ENCODE measurements at places on chromosomes 16 and 17.

DNA sequence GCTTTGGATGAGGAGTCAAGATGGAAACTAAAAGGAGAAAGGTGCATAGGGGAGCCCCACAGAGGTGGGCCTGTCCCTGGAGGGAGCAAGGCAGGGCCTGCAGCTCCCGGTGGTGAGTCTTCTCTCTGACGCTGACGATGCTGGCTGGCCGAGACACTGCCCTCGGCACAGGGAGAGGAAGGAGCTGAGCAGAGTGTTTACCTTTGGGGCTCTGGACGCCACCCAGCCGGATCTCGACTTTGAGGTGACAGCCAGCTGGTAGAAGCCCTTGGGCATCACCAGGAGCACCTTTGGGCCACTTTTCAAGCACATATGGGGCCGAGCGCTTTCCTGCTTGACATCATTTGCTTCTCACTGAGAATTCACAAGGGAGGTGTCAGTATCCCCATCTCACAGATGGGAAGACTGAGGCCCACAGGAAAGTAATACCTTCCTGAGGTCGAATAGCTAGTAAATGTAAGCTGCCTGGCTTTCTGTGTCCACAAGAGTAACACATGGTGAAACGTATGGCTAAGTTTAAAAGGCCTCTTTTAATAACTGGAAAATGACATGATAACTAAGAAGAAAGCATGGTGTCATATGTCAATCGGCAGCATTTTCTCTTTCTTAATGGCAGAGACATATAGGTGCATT is 294.3 kb upstream of the TNRC6C start:
- no peak for DNase-seq

DNA sequence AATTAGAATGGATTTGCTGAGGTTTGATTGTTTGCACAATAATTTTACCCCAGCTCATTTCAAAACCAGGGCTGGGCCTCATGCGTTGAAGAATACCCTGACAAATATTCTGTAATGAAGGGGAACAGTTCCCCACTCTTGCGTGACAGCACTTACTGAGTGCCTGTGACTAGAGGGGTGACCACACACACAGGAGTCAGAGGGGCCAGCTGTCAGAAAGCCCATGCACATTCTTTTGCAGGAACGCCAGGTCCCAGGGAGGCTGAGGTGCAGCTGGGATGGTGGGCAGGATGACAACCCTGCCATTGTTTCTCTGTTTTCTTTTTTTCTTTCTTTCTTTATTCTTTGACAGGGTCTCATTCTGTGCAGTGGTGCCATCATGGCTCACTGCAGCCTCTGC is 44.6 kb downstream of the SMPD3 start:
- DNase-seq, result no peak

DNA sequence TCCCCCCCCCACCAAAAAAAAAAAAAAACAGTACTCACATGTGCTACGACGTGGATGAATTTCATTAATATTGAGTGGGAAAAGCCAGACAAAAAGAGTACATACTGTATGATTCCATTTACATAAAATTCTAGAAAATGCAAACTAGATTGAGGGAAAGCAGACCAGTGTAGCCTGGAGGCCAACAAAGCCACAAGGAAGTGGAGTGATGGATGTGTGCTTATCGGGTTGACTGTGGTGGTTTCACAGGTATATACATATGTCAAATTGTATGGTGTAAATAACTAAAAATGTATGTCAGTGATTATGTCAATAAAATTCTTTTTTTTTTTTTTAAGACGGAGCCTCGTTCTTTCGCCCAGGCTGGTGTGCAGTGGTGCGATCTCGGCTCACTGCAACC is 1.9 kb upstream of the PLD6 start:
- no peak for DNase-seq

DNA sequence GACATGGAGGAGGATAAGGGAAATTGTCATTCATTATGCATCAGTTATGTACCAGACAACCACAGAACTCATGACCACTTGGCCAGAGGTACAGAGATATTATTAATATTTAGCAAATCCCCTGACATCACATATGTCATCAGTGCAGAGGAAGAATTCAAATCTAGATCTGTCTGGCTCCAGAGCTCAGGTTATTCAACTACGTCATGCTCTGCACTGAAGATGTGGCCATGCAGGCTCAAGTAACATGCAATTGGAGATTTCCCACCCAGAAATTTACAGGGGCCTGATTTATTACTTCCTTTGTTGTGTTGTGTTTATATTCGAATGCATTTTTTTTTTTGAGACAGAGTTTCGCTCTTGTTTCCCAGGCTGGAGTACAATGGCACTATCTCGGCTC is 224.3 kb downstream of the HS3ST4 start:
- no peak for DNase-seq

DNA sequence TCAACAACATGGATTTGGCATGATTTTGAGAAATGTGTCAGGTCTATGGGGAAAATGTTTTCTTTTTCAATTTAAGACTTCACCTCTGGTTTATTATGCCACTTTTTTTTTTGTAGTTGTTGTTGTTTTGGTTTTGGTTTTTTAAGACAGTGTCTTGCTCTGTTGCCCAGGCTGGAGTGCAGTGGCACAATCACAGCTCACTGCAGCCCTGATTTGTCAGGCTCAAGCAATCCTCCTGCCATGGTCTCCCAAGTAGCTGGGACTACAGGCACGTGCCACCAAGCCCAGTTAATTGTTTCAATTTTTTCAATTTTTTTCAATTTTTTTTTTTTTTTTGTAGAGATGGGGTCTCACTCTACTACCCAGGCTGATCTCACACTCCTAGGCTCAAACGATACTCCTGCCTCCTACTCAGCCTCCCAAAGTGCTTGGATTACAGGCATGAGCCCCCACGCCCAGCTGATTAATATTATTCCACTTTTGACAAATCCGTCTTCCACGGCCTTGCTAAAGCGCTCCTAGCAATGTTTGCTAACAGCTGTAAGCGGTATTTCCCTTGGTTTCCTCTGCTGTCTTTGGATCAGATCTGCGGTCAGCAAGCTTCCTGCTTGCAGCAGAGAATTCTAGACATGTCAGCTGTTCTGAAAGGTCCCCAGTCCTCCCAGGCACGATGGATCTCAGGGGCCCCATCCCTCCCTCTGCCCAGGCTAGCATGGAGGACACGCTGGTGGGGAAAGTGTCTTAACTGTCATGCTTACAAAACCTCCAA is 7.0 kb upstream of the MILR1 start:
- DNase-seq, result no peak

DNA sequence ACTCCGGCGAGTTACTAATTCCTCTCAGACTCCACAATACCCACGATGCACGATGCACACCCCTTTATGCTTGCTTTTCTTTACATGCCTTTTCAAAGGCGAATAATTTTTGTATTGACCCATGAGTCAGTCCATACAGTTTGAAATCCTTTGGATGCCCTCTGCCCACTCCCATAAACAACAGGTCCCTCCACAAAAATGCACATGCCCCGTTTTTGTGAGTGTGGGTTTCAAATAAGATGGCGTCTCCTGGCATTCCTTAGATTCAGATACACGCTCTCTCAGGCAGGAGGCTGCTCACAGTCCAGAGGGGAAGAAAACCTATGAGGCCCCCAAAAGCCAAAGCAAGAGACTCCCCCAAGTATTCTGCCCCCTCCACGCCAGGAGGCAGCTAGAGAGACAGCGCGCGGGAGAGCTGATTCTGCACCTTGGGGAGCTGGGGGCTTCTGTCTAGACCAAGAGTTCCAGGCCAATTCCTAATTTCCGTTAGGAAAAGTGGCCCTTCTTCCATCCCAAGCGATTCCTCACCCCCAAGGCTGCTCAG is 19.6 kb upstream of the HOXB9 start:
- DNase-seq, result no peak

DNA sequence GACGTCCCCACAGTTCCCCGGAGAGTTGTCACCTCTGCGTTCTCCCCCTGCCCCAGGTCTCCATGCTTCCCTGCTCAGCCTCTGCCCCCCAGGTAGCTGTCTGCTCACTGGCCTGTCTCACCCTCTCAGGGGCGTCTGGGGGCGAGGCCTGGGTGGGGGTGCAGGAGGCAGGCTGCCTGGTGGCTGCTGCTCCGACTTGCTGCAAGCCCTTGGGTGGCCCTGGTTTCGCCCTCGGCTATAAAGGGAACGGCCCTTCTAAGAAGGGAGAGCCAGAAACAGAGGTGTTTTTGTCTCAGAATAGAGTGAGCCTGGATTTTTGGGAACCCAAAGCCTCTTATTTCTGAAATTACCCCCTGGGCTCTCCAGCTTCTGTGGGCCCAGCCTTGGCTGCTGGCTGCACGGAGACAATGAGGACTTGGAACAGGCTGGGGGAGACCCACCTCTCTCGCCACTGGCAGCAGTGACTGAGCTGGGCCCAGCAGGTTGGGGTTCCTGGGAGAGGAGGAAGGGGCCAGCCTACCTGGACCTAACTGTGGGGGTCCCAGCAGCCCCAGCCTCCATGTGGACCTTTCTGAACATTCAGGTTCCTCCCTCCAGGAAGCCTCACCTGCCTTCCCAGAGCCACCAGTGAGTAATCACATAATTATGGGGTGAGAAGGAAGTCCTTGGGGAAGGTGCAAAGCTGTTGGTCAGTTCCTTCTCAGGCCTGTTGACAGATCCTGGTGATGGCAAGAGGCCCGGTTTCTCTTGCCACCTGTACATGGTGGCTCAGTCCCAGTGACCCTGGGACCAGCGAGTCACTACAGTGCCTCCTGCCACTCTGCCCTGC is 15.5 kb upstream of the SPNS2 start:
- DNase-seq, result no peak

DNA sequence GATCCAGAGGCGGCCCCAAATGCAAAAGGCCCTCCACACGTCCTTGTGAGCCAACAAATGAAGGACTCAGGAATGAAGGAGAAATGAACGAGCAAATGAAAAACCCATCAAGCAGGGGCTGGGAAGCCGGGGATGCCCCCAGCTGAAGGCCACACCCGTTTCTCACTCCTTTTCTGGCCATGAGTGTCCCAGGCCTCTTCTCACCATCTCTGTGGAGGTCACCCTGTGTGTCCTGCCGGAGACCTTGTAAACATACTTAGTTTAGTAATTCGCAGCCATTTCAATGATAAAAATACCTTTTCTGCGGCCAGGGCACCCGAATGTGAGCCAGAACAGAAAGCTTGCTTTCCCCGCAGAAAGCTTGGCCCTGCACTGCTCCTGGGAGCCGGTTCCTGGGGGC is 21.1 kb upstream of the AATK start:
- DNase-seq, result no peak

GRCh38 chr16:59759296-59759695 is 1025.2 kb upstream of the GOT2 start:
- no peak for DNase-seq

DNA sequence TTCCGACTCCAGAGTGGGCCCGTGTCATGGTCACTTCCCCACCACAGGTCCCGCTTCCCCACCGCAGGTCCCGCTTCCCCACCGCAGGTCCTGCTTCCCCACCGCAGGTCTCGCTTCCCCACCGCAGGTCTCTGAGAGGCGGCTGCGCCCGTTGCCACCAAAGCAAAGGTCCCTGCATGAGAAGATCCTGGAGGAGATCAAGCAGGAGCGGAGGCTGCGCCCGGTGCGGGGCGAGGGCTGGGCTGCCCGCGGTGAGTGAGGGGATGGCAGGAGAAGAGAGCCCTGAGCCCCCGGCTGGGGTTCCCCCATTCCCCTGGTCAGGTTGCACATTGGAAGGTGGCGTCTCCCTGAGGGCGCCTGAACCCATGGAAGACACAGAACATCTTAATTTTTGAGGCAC is 17.4 kb upstream of the TCF25 start:
- no peak for DNase-seq

DNA sequence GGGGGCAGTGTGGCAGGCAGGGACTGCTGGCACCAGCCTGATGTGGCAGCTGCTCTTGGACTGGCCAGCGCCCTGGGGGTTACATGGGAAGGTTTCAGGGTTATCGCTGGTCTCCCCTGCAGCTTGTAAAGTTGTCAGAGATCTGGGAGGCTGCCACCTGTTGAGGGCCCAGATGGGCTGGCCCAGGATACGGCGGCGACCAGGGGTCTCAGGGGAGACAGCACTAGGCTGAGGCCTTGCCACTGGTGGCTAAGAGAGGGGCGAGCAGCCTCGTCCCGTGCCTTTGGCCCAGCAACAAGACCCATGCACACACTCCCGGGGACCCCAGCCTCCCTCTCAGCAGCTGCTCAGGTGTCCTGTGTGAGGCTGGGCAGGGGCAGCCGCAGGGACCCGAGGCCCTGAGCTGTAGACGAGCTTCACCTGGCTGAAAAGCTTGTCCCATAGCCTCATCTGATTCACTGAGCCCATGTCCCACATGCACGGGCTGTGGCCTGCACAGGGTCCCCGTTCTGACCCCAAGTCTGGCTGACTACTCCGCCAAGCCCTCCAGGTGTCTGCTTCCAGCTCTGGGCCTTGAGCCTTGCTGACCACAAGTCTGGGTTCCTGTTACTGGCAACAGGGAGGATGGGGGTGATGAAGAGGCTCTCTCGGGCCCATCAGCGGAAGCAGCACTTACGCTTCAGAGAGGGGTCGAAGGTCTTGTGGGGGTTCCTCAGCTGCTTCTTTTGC is 6.2 kb downstream of the DUS1L start:
- no peak for DNase-seq

- DNase-seq, result no peak
Measured at GRCh38 chr16:268141-269053, 7.3 kb downstream of the RGS11 start.

GRCh38 chr16:2388139-2388874 is 40.9 kb upstream of the CCNF start:
- DNase-seq, result no peak

GRCh38 chr17:8274816-8275215 is 13.7 kb upstream of the RANGRF start:
- DNase-seq, result no peak

DNA sequence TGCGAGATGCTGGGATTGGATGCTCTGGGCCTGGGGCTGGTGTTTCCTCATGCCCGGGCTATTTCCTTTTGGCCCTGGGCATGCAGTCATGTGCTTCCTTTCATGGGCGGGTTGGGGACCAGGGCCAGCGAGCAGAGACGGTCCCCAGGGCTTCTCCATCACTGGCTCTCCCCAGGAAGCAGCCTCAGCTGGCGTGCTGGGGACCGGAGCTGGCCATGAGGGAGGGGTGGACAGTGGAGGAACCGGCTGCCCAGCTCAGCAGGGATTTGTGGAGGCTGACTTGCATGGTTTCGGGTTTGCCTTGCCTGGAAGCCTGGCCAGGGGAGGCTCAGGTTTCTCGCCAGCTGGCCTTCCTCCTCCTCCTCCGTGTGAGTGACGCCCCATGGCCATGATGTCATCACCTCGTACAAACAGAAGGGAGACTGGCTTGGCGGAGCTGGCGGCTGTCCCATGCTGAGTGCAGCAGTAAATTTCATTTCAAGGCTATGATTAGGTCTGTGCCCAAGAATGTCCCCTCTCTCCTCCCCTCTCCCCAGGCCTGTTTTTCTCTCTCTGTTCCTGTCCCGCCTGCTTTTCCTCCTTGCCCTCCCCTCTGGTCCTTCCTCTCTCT is 8.9 kb upstream of the TIMP2 start:
- no peak for DNase-seq

DNA sequence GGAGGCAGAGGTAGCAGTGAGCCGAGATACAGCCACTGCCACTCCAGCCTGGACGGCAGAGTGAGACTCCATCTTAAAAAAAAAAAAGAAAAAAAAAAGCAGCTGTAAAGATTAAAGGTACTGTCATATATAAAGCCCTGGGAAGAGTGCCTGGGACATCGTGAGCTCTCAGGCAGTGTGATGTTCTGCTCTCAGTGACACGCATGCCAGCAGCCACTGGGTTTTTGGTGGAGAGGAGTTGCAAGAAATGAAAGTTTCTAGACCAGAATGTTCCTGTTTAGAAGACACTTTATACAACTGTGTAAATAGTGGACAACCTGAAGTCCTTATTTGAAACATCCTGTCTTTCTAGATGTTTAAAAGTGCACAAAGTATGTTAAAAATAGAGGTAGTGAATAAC is 213.2 kb downstream of the IRF8 start:
- DNase-seq, result no peak
